Stimulated activated CD4-positive, alpha-beta T cell treated with anti-CD3 and anti-CD28 coated beads, Interleukin-2, amount 100 ng/mL, for 4 hours (primary cell): ENCODE measurements at places on chromosomes 13 and 19.
A peak's percentile ranks its signal among the peaks of the same experiment; 100 is the strongest.

DNA sequence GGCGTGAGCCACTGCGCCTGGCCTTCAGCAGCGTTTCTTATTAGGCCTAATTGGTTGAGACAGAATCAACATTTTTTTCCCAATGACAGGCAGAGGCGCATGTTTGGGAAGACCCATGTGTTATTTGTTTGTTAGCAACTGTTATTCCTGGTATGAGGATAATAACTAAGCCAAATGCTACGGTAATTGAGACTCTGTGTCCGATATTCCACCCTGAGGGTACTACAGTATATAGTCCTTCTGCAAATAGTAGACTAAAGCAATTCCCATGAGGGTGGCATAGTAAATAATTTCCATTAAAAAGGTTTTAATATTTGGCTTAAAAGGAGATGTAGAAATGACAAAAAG lies 18.4 kb upstream of the CCL25 start:
- no peak for DNase-seq

- DNase-seq = no peak
These were observed 6.3 kb downstream of the GPR108 start for GRCh38 chr19:6730941-6731670.

GRCh38 chr19:56678205-56678604 lies 6.6 kb upstream of the ZNF835 start:
- DNase-seq = no peak

DNA sequence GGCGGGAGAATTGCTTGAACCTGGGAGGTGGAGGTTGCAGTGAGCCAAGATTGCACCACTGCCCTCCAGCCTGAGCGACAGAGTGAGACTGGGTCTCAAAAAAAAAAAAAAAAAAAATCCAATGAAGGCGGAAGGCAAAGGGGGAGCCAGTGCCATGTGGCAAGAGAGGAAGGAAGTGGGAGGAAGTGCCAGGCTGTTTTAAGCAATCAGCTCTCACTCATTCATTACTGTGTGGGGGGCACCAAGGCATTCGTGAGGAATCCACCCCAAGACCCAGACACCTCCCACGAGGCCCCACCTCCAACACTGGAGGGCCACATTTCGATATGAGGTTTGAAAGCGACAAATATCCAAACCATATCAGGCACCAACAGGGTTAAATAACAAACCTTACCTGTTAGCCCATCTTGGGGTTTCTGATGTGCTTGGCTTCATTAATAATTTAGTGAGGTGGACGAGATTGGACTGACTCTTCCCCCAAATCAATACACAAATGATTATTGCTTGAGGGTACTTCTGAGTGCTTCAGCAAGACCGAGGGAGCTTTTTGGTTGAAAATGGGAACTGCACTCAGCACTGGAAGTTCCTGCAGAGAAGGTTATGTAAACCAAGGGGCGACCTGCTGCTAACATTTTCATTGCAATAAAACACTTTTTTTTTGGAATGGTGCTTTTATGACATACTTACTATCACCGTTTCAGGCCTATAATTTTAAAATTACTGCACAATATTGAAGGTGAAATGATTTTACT lies 7.5 kb upstream of the LRP3 start:
- no peak for DNase-seq

DNA sequence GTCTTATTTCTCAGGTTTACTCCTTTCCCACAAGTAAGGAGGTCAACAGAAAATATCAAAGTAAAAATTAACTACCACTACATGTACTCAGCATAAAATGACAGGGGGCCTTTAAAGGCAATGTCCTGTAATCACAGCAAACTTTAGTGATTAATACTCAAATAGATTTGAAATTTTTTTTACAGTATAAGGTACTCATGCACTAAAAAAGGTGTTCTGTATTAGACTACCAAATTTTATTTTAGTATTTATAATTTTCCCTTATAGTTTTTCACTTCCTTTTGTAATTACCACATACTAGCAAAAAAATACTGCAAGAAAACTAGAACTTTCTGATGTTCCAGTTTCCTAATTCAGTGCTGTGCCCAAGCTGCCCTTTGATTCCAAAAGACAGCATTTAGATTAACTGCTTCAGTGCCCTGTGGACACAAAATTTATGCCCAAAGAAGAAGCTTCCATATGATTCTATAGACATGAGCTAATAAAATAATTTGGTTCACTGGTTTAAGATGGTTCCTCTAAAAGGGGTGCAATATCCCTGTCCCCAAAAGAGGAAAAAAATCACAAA lies 70.6 kb downstream of the KLF12 start:
- no peak for DNase-seq

DNA sequence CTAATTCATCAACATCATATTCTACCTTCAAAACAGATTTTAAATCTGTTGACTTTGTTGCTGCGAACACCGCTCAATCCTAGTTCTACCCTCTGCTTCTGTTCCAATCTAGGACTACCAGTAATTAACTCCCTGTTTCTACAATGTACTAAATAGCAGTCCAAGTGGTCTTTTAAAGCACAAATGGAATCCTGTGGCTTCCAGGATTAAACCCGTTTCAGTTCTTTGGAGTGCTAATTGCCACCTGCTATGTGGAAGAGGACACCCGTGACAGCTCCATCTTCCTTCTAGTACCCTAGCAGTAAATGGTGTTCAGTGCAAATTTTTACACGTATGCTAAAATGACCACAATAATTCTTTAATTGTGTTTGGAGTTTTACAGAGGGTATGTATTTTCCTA lies 232.1 kb downstream of the TDRD3 start:
- no peak for DNase-seq

- DNase-seq = no peak
These were observed 1.8 kb upstream of the CDC37 start for GRCh38 chr19:10404888-10405820.

- DNase-seq = no peak
These were observed 1051.5 kb downstream of the DIAPH3 start for GRCh38 chr13:59112221-59112718.

DNA sequence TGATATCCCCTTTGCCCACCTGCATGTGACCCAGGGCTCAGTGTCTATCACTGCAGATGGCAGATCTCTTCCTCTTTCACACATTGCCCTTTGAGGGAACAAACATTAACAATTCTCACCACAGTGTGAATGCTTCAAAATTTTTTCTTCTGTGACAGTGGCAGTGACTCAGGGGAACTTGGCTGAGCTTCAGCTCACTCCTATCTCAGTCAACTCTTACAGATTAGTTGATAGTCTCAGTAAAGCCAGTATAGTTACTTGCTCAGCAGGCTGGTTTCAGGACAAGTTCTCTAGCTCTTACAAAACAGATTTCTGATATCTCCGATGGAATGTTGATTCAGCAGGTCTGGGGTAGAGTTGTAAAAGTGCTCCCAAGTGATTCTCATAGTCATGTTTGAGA lies 166.9 kb downstream of the DLEU7 start:
- no peak for DNase-seq

- no peak for DNase-seq
These were observed 5.1 kb upstream of the SPACA6 start for GRCh38 chr19:51687791-51688670.

DNA sequence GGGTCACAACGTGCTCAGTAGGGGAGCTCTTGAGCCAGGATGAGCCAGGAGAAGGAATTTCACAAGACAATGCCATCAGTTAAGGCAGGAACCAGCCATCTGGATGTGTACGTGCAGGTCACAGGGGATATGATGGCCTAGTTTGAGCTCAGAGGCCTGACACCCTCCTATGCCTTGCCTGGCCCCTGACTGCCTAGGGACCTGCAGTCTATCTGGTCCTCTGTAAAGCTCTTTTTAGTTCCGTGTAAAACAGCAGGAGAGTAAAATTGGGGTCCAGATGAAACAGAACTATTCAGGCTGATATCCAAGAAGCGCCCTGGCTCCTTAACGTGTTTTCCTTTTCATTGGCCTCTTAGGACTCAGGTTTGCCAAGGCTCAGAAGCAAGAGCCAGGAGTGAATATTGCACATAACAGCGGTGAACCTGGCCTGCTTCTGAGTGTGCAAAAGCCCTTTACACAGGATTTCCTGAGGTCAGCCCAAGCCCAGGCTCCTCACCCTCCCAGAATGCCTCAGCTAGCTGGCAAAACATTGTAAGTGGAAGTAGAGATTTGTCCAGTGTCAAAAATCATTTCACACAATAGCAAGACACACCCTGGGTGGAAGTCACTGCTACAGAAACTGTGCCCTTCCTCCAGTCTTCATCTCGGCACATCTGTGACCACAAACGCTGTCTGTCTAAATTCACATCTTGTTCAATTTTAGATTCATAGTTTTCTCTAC lies 777.2 kb downstream of the UQCRFS1 start:
- DNase-seq = no peak

GRCh38 chr19:45351401-45351952 lies 10.9 kb downstream of the KLC3 start:
- DNase-seq = no peak

- DNase-seq = peak; percentile 98
These were observed 720 bp upstream of the HNRNPL start for GRCh38 chr19:38850436-38850975.

GRCh38 chr19:53874606-53874990 lies 6.9 kb downstream of the MYADM start:
- no peak for DNase-seq

GRCh38 chr19:28705008-28705407 lies 507.9 kb downstream of the UQCRFS1 start:
- DNase-seq = no peak

GRCh38 chr13:30615481-30615865 lies 2.2 kb upstream of the USPL1 start:
- no peak for DNase-seq

GRCh38 chr13:41402691-41403511 lies 54.4 kb upstream of the RGCC start:
- DNase-seq = no peak

DNA sequence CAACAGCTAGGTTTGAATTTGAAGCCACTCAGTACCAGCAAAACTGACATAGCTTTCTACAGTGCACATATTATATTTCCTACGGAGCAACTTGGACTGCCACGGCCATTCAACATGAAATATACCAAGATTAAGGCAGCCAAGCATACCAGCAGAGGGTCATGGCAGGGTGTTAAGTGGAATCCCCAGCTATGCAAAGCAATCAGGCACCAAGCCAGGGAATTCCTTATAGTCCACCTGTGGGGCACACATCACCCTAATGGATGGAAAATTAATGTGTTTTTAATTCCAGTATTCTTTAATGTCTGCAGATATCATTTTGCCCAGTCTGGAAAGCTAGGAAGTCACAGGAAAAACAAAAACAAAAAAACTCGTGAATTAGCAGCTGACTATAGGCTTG lies 1190.3 kb downstream of the EFNB2 start:
- no peak for DNase-seq

GRCh38 chr19:50427997-50428425 lies 4.7 kb upstream of the MYBPC2 start:
- DNase-seq = no peak

- no peak for DNase-seq
These were observed 186.3 kb downstream of the TDRD3 start for GRCh38 chr13:60583196-60583888.

DNA sequence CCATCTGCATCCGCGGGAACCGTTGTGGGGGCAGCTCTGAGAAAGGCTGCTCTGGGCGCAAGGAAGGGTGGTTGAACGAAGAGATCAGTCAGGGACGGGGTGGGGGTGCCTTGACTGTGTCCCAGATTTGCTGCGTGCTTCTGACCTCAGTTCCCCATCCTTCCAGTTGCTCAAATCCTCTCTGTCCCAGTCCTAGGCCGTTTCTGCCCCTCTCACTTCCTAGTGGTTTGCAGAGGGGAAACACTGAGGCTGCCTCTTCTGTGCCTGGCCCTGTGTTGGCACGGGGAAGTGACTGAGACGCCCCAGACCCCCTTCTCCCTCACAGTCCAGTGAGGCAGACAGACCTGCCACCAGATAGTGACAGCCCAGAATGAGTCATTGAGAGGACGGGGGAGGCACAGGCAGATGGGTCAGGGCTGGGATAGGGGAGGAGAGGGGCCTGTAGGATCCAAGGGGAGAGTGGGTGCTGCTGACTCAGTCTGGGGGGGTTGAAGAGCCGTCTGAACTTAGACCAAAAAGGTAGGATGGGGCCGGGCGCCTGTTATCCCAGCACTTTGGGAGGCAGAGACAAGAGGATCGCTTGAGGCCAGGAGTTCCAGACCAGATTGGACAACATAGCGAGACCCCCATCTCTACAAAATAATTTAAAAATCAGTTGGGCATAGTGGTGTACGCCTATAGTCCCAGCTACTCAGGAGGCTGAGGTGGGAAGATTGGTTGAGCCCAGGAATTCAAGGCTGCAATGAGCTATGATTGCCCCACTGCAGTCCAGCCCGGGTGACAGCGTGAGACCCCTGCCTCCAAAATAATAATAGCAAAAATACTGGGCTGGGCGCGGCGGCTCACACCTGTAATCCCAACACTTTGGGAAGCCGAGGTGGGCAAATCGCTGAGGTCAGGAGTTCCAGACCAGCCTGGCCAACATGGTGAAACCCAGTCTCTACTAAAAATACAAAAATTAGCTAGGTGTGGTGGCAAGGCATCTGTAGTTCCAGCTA lies 26.5 kb downstream of the NUMBL start:
- no peak for DNase-seq

GRCh38 chr13:93473441-93474270 lies 247.0 kb downstream of the GPC6 start:
- no peak for DNase-seq

GRCh38 chr19:49111218-49111998 lies 2.8 kb upstream of the LIN7B start:
- DNase-seq = no peak

- no peak for DNase-seq
These were observed 18.3 kb downstream of the ZNF536 start for GRCh38 chr19:30390356-30390988.

- DNase-seq = no peak
These were observed 31.9 kb downstream of the ATP4B start for GRCh38 chr13:113625965-113626721.

GRCh38 chr13:47555235-47555634 lies 445.8 kb downstream of the SUCLA2 start:
- DNase-seq = no peak
